ENCODE measurements at places on chromosomes 16 and 17. TPM values are rescaled to one million over a fixed set of nuclear protein-coding genes. Genes with fewer than 3 reads are reported as not detected.

Gene TPSG1
- total RNA-seq: 0.10 TPM

Gene MT1A
- total RNA-seq: 15.7 TPM

Gene CLEC18C
- total RNA-seq: 0.16 TPM

Gene CRISPLD2
- 3.6 TPM for total RNA-seq

Gene IQCK
- total RNA-seq: 9.4 TPM

Gene TEX14
- total RNA-seq: 0.14 TPM

Gene SSTR5
- 0.11 TPM for total RNA-seq

Gene SULT1A2
- 0.09 TPM for total RNA-seq

Gene TP53TG3B
- total RNA-seq: not detected

Gene TP53TG3D
- total RNA-seq: 0.84 TPM

Gene GJD3
- 1.3 TPM for total RNA-seq

Gene VAT1L
- total RNA-seq: not detected

Gene EXOSC6
- 13.8 TPM for total RNA-seq

Gene SLC16A6
- 0.76 TPM for total RNA-seq

Gene CACNA1G
- 4.4 TPM for total RNA-seq

All from A549 treated with DMSO at 1 μM for 4 hours (cell line).